Ecto neural progenitor cell (in vitro differentiated cells): ENCODE measurements at places on chromosomes 11 and 22.

DNA sequence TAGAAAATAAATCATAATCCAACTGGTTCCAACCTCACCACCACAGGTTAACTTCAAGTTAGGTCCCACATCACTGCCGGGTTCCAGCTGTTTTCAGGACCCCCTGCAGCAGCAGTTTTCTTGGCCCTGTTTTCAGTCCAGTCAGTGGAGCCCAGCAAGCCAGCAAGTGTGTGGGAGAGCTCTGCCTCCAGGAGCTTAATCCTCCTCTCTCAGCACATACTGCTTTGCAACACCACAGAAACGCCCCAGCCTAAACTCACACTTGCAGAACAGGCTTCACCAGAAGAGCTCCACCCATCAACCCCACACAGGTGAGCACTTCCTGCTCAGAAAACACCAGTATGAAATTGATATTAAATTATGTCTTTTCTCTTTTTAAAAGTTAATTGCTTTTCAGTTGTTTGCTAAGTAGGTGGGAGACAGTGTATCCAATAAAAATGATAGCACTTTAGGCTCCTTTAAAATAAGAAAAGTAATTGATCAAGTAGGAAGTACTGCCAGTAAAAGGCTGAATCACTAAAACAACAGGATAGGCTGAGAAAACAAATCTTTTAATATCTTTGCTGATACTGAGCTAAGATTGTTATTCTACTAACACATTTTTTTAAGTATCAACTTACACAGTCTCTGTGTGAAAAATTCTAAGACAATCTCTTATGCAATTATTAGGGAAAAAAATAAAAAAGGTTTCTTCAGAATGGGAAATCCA lies 81.5 kb upstream of the TP53AIP1 start:
- DNase-seq = peak; percentile 63

DNA sequence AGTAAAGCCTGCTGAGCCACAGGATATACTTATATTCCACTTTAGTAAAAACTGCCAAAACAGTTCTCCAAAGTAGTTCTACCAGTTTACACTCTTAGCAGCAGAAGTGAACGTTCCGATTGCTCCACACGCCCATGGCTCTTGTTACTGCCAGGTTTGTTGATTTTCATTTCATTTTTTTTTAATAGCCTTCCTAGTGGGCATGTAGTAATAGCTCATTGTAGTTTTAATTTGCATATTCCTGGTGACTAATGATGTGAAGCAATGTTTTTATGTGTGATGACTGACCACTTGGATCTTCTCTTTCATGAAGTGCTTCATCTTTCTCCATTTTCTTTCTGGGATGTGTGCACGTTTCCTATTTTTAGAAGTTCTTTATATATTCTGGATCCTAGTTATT lies 4.8 kb upstream of the C11orf97 start:
- no peak for DNase-seq

DNA sequence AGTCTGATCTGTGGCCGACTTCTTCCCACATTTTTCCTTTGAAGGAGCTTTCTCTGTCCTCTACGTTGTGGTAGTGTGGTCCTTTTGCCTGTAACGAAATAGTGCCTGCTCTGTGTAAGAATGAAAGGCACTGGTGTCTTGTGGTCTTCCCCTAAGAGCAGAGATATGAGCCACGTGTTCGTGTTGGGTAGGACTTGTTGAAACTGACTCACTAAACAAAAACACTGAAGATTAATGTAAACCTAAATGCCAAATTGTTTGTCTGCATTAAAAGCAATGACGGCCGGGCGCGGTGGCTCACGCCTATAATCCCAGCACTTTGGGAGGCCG lies 10.1 kb upstream of the RPS3 start:
- DNase-seq = no peak

GRCh38 chr11:124876818-124877630 lies 11.8 kb downstream of the ROBO3 start:
- DNase-seq = no peak

GRCh38 chr22:44574057-44574639 lies 76.1 kb upstream of the RTL6 start:
- DNase-seq = no peak

DNA sequence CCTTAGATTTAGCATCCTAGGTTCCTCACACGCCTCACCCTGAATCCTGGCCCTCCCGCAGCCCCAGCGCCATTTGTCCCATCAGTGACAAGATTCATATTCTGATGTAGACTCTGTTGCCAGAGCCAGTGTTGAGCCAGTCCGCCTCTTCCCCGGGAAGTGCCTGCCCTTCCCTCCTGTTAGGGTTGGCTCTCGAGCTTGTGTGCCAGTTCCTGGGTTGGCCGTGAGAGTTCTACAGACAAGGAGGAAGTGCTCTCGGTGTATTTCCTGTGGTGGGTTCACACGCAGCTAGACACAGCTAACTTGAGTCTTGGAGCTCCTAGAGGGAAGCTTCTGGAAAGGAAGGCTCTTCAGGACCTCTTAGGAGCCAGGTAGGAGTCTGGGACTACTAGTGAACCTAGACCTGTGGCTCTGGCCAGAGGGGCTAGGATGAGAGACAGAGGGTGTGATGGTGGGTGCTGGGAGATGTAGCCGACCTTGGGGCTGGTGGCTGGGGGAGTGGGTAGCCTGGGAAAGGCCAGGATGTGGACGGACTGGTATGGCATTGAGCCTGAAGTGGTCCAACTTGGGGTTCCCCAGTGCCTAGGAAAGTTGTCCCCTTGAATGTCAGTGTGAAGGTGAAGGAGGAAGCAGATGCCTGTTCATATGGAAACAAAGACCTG lies at the start of gene IL18BP:
Gene IL18BP, plus strand, starts transcription at position 261 of the 662 bp plus-strand sequence. CDS start 1,076 bp downstream, outside the sequence.
- DNase-seq = no peak

DNA sequence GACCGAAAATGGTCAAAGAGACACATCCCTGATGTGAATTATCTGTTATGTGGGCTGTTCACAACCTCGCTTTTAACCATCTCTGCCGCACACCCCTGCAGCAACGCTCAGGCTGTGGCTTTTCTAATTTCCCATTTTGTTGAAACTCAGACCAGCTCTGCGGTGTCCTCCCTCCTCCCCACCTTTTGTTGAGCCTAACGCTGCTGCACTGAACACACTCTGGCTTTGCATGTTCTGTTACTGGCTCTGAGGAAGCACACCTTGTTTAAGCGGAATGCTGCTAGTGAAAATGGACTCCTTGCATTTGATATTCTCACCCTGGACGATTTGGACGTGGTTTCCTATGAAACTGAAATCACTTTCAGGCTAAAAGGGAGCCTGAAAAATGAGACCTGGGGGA lies 198.5 kb upstream of the MTNR1B start:
- no peak for DNase-seq

DNA sequence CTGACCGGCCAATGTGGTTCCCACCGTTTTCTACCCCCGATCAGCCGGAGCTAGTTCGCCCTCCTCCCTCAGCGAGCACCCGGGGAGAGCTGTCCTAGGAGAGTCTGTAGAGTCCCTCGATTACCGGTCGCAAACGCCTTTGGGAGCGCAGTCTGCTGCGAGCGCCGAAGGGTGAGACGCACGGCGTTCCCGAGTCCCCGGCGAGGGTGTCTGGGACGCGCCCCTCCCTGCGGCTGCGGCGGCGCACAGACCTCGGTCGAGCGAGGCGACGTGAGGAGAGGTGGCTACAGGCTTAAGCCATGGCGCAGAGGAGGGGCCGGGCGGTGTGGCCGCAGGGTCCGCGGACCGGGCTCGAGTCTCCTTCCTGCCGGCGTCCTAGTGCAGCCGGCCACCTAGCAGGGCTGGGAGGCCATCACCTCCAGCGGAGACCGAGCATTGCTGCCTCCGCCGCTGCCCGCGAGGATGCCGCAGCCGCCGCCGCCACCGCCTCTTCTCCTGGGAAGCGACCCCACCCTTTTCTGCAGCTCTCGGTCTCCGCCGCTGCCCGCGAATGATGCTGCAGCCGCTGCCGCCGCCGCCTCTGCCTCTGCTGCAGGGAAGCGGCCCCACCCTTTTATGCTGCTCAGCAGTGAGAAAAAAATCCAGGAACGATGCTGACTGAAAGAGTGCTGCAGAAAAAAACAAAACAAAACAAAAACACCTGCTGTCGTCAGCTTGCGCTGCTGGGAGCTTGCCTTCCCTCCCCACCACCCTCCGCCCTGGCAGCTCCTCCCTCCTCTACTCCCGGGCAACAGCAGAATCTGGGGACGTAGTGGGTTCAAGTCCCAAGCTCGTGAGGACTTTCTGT lies at the start of gene MAP6:
Gene MAP6, minus strand, starts transcription at position 588 of the 847 bp plus-strand sequence. CDS start 669 bp downstream, outside the sequence.
- peak; percentile 78 for DNase-seq

GRCh38 chr11:63673579-63673978 lies 2.4 kb upstream of the ATL3 start:
- DNase-seq = no peak

DNA sequence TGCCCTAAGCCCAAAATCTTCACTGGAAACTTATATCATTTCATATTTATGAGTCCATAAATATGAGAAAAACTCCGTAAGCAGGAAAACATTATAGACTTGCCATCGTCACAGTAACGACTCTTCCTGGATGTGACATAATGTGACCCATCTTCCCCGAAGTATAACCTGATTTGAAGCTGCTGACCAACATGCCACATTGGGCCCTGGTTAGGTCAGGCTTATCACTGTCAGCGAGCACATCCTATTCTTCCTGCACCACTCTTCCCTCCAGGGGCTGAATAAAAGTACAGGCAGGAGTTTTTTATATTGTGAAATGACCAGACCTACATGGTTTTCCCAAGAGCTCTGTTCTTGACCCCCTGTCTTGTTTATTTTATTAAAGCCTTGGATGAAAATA lies 12.1 kb upstream of the BLID start:
- DNase-seq = no peak

- DNase-seq = peak; percentile 59
These were observed 1.3 kb upstream of the BARX2 start for GRCh38 chr11:129374081-129374992.

- no peak for DNase-seq
These were observed 8.3 kb downstream of the RIN1 start for GRCh38 chr11:66328031-66328301.

GRCh38 chr11:129643031-129643721 lies 172.5 kb upstream of the TMEM45B start:
- no peak for DNase-seq

GRCh38 chr11:107770551-107770951 lies 58.7 kb upstream of the SLN start:
- no peak for DNase-seq

DNA sequence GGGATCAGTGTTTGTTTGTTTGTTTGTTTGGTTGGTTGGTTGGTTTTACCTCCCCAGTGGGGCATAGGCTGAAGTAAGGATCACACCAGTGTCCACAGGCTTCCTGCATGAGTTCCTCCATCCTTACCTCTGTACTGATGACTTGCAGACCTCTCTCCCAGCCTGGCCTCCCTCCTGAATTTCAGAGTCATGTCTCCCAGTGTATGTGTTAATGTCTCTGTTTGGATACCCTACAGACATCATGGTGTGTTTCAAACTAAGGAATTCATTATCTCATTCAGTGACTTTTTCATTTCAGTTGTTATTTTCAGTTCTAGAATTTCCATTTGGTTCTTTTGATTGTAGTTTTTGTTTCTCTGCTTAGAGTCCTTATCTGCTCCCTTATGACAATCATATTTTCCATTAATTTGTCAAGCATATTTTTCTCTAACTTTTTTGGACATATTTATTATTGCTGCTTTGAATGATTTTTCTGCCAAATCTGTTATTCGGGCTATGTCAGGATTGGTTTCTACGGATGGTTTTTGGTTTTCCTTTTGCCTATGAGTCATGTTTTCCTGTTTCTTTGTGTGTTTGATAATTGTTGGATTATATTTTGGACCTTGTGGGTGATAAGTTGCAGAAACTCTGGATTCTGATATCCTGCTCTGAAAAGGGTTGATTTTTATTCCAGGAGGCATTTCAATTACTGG lies 23.6 kb downstream of the MYEOV start:
- no peak for DNase-seq

DNA sequence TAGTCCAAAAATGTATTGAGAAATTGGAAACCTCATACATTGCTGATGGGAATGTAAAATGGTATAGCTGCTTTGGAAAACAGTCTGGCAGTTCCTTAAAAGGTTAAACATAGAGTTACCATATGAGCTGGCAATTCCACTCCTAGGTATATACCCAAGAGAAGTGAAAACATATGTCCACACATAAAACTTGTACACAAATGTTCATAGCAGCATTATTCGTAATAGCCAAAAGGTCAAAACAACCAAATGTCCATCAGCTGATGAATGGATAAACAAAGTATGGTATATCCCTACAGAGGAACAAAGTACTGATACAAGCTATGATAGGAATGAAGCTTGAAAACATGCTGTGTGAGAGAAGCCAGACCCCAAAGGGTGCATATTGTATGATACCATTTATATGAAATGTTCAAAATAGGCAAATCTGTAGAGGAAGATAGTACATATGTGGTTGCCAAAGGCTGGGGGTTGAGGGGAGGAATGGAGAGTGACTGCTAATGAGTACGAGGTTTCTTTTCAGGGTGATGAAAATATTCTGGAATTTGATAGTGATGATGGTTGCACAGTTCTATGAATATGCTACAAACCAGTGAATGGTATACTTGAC lies 85.8 kb downstream of the ZBTB16 start:
- no peak for DNase-seq

GRCh38 chr11:59943997-59944714 lies 5.9 kb downstream of the OOSP1 start:
- DNase-seq = no peak

- no peak for DNase-seq
These were observed 618 bp downstream of the MTA2 start for GRCh38 chr11:62601122-62601371.

- no peak for DNase-seq
These were observed 69.9 kb downstream of the MPPED1 start for GRCh38 chr22:43481568-43482317.

DNA sequence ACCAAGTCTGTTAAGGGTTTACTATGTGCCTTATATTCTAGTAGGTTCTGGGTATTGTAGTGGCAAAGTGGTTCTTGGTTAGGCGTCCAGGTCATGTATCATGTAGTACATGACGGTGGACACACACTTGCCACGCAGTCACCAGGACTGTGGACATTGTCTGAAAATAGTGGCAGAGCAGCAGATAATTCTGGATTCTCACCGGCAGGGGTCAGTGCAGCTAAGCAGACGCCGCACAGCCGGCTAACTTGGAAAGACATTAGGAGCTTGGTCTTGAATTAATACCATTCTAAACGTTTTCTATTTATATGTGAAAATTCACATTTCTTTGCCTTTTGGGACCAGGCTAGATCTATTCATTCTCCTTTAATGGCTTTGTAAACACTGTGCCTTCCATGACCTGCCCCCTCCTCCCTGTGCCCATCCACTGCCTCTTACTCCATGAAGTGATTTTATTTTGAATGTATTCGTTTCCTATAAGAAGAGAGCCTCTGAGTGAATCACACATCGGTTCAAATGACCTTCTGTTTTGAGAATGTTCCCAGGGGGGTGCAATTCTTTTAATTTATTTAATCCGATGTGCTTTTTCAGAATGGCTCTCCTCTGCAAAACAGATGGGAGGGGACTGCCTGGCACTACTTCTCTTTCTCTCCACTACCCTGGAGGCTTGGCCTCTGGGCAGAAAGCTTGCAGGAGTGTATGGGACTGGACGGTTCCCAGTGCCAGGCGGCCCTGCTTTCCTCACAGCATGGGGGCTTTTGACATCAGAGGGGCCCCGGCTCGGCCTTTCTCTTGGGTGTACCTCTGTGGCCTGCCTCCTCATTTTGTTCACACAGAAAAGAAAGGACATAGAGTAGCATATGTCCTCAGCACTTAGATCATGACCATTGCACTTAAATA lies 378.0 kb downstream of the NTM start:
- peak; percentile 76 for DNase-seq
